ENCODE measurements at places on chromosomes 2 and 18. TPM values are rescaled to one million over a fixed set of nuclear protein-coding genes. Genes with fewer than 3 reads are reported as not detected.
A peak's percentile ranks its signal among the peaks of the same experiment; 100 is the strongest.

DNMT3A gene
- total RNA-seq = 51.6 TPM

DNA sequence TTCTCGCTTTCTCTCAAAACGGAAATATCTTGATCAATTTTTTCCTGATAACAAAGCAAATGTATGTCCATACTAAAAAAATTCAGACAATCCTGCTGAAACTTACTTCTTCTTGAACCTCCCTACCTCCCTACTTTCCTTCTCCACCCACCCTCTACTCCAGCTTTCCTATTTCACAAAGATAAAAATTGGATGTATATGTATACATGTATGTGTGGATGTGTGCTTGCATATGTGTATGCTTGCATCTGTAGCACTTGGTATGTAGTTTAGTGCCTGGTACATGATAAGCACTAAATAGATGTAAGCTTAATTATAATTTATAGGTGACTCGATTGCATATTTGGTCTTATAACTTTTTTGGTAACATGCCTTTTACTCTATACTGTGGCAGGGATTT lies 167.5 kb upstream of the ITGA4 start:
- no peaks in the 10 kb centered on the region for H3K36me3 ChIP-seq
- no peak overlapping the region for H3K27ac ChIP-seq
- H3K4me1 ChIP-seq = no peaks in the 10 kb centered on the region
- H3K4me3 ChIP-seq = no peak overlapping the region
- DNase-seq = no peak

LANCL1 gene
- total RNA-seq = 33.4 TPM

LYG2 gene
- not detected for total RNA-seq

GRCh38 chr18:59550174-59550516 lies 147.1 kb downstream of the CCBE1 start:
- H3K27me3 ChIP-seq = no peaks in the 10 kb centered on the region
- DNase-seq = no peak
- no peaks in the 10 kb centered on the region for H3K4me1 ChIP-seq
- H3K27ac ChIP-seq = no peak overlapping the region
- no peaks in the 10 kb centered on the region for H3K36me3 ChIP-seq
- no peak overlapping the region for H3K4me3 ChIP-seq

DNA sequence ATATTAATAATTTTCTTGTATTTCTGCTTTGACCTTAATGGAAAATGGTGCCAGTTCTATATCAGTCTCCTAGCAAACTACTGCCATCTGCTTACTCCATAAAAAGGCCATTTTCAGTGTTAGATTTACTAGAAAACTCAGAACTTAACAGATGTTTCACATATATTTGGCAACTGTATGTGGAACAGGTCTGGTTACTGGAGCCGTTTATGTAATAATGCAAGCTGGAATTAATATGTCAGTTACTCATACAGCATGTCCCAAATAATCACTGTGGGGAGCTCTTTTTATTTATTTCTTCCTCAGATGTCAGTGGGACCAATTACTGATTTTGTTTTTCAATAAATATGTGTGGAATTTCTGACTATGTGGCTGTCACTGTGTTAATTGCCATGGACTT lies 1247.6 kb downstream of the CNTNAP5 start:
- no peak overlapping the region for H3K27ac ChIP-seq
- H3K4me1 ChIP-seq = no peaks in the 10 kb centered on the region
- H3K27me3 ChIP-seq = no peaks in the 10 kb centered on the region
- H3K4me3 ChIP-seq = no peak overlapping the region
- no peak for DNase-seq

DNA sequence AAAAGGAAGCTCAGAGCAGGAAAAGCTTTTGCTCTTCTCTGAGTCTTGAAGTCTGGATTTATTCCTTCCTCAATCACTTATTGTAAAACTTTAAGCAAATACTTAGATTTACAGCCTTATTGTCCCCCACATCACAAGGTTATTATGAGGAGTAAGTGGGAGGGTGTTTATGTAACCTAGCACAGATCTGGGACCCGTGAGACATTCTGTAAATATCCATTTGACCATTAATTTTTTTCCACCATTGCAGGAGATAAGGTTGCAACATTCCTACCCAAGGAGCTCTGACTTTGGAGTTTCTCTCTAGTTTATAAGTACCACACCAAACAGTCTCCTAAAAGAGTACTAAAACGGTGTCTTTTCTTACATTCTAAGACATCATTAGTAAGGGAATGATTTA lies 52.1 kb upstream of the CTIF start:
- no peaks in the 10 kb centered on the region for H3K4me1 ChIP-seq

SERPINB8 gene
- 21.8 TPM for total RNA-seq

- no peaks in the 10 kb centered on the region for H3K27me3 ChIP-seq
- peak overlapping the region; percentile 49 for H3K4me3 ChIP-seq
- H3K27ac ChIP-seq = peak overlapping the region; percentile 82
- H3K4me1 ChIP-seq = peaks cover 35% of the 10 kb centered on the region
These were observed 36.9 kb upstream of the SLC14A1 start for GRCh38 chr18:45686891-45687611.

DNA sequence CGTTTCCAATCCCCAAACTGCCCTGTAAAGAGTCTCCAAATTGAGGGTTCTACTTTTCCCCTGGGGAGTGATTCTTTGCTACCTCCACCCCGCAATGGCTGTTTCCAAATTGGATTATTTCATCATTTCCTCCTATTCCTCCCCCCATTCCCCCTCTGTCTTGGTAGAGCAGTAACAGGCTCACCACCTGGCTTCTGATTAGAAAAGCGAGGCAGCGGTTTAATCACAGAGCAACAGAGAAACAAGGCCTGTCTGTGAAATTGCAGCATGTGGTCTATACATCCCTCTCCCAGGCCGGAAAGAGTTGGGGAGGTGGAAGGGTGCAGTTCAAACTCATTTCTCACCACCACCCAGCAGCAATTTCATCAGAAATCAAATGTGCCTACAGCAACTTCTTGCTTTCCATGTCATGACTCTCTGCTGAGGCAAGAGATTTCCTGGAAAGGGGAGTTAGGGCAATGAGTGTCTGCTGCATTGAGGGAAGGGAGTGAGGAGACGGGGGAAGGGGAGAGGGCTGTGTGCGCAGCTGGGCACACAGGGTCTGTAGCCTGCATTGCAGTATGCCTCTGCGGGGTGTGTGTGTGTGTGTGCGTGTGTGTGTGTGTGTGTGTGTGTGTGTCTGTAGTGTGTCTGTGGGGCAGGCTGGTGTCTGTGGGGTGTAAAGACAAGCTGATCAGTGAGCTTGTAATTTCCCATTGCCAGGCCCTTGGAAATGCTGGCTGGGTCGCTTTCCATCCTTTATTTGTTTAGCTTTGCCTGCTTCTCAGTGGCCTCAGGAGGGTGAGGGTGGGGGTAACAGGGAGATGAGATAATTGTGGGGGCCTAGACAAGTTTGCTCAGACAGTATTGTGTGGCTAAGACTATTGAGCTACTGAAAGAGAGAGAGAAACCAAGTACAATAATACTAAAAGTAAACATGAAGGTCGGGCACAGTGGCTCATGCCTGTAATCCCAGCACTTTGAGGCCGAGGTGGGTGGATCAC lies 13.5 kb upstream of the IGFBP2 start:
- peaks cover 3% of the 10 kb centered on the region for H3K4me1 ChIP-seq
- no peak for DNase-seq
- no peaks in the 10 kb centered on the region for H3K27me3 ChIP-seq
- no peak overlapping the region for H3K27ac ChIP-seq
- no peak overlapping the region for H3K4me3 ChIP-seq

LRP2 gene
- total RNA-seq = 0.15 TPM

PPP1R1C gene
- not detected for total RNA-seq

TXNDC2 gene
- total RNA-seq = not detected

FSHR gene
- total RNA-seq = not detected

NUP35 gene
- 20.0 TPM for total RNA-seq

- no peak overlapping the region for H3K4me3 ChIP-seq
- H3K36me3 ChIP-seq = no peaks in the 10 kb centered on the region
- H3K4me1 ChIP-seq = no peaks in the 10 kb centered on the region
- no peaks in the 10 kb centered on the region for H3K27me3 ChIP-seq
- DNase-seq = no peak
These were observed 1.5 kb downstream of the COL5A2 start for GRCh38 chr2:189178054-189178453.

DNA sequence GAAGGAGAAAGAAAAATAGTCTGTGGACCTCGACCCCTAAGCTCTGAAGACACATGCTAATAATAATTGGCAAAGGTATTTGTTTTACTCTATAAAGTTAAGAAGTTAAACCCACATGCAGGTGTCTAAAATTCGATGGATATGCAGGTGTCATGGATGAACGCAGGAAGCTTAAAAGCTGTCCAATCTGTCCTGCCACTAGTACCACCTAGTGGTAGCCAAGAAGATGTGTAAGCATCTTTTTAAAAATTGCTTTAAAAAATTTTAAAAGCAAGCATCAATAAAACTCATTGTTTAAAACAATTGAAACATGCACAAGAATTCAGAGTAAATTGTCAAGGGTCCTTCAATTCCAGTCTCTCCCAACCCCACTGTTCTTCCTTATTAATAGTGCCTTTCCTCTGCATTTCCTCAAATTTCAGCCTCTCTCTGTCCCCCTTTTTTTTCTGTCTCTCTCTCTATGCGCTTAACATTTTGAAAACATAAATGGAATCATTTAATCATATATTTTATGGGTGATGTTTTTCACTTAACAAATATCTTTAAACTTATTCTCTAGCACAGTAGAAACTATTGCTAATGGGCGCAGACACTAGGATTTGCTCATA lies 30.6 kb upstream of the PPP3R1 start:
- H3K27me3 ChIP-seq = no peaks in the 10 kb centered on the region
- H3K36me3 ChIP-seq = no peaks in the 10 kb centered on the region
- DNase-seq = no peak
- no peak overlapping the region for H3K27ac ChIP-seq

GRCh38 chr2:232339121-232340081 lies 39.1 kb upstream of the ALPP start:
- no peaks in the 10 kb centered on the region for H3K27me3 ChIP-seq
- no peak for DNase-seq
- H3K4me3 ChIP-seq = no peak overlapping the region
- H3K4me1 ChIP-seq = no peaks in the 10 kb centered on the region
- H3K27ac ChIP-seq = no peak overlapping the region

DNA sequence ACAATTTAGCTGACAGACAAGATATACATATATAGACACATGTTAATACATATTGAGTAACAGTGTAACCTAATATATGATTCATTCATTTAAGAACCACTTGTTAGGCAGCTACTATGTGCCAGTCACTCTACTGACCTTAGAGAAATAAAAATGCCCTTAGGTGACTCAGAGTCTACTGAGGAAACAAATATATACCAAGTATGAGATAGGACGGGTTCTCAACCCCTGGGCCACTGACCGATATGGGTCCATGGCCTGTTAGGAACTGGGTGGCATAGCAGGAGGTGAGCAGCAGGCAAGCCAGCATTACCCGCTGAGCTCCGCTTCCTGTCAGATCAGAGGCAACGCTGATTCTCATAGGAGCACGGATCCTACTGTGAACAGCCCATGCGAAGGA lies 14.8 kb downstream of the STRN start:
- H3K27ac ChIP-seq = no peak overlapping the region
- H3K4me1 ChIP-seq = no peaks in the 10 kb centered on the region
- H3K36me3 ChIP-seq = no peaks in the 10 kb centered on the region
- no peak overlapping the region for H3K4me3 ChIP-seq

DNA sequence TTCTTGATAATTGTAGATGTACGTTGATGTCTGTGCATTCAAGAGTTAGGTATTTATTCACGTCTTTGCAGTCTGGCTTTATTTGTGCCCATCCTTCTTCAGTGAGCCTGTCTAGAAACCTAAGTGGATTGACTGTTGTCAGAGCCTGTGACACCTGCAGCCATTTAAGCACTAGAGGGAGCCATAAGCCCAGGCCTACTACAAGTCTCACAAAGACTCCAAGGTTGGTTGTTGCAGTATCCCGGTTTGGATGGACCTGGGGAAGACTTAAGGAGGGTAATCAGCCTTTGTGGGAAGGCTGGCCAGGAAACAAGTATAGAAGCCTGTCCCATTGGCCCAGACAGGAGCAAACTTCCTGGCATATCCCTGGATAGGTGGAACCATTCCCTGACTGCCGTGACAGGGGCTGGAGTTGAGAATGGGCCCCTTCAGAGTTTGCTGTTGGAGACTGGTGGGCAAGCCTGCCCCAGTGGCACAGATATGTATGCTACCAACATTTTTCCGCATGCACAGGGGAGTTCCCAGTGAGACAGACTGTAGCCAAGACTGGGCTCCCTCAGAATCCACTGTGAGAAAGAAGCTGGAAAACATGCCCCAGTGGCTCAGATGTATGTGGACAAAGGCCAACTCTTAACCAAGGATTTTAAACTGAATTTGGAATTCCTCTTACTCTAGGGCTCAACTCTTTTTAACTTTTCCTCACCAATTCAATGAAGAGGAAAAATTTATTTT lies 9.3 kb upstream of the LRRC30 start:
- no peaks in the 10 kb centered on the region for H3K27me3 ChIP-seq
- no peak overlapping the region for H3K27ac ChIP-seq
- DNase-seq = peak; percentile 4
- H3K4me1 ChIP-seq = no peaks in the 10 kb centered on the region
- no peak overlapping the region for H3K4me3 ChIP-seq
- no peaks in the 10 kb centered on the region for H3K36me3 ChIP-seq

GRCh38 chr18:8217051-8217564 lies 392.1 kb upstream of the RAB12 start:
- H3K36me3 ChIP-seq = no peaks in the 10 kb centered on the region
- H3K4me3 ChIP-seq = no peak overlapping the region
- DNase-seq = no peak
- H3K27me3 ChIP-seq = no peaks in the 10 kb centered on the region
- H3K27ac ChIP-seq = no peak overlapping the region

GRCh38 chr2:57333221-57333620 lies 713.4 kb upstream of the VRK2 start:
- DNase-seq = no peak
- H3K27me3 ChIP-seq = no peaks in the 10 kb centered on the region
- H3K4me3 ChIP-seq = no peak overlapping the region
- H3K4me1 ChIP-seq = no peaks in the 10 kb centered on the region

DNA sequence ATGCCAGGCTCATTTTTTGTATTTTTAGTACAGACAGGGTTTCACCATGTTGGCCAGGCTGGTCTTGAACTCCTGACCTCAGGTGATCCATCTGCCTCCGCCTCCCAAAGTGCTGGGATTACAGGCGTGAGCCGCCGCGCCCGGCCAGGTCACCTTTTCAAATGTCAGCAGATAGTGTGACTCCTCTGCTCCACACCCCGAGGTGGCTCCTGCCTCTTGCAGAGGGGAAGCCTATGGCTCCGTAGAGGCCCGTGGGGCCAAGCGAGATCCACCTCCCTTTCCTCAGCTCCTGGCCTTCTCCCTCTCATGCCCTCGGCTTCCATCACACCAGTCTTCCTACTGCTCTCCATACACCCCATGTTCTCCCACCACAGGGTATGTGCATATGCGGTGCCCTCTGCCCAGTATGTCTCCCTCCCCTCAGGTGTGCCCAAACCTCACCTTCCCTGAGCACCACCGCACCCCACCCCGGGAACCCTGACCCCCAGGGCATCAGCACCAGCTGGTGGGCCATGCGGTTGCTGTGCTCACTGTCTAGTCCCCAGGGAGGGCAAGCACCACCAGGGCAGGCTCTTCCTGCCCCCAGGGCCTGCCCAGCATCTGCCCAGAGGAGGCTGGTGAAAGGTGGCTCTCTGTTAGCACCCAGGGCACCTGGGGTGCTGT lies 10.7 kb downstream of the GPR17 start:
- no peak overlapping the region for H3K27ac ChIP-seq
- H3K36me3 ChIP-seq = no peaks in the 10 kb centered on the region
- no peak for DNase-seq
- no peak overlapping the region for H3K4me3 ChIP-seq

Data from GM12878 (cell line).